ENCODE measurements at places on chromosomes 1 and 21. TPM values are rescaled to one million over a fixed set of nuclear protein-coding genes. Genes with fewer than 3 reads are reported as not detected.

Gene TRIM67
- polyA plus RNA-seq, result 1.9 TPM

Gene LCE1A
- not detected for polyA plus RNA-seq

Gene PALMD
- polyA plus RNA-seq, result 3.4 TPM

Gene EFNA4
- 1.6 TPM for polyA plus RNA-seq

Gene LAPTM5
- 35.0 TPM for polyA plus RNA-seq

Gene CIART
- 32.5 TPM for polyA plus RNA-seq

Gene MYOG
- not detected for polyA plus RNA-seq

Gene PROK1
- 1.1 TPM for polyA plus RNA-seq

Gene CTNNBIP1
- polyA plus RNA-seq, result 84.5 TPM

Gene TMEM82
- polyA plus RNA-seq, result not detected

Gene LRRC39
- polyA plus RNA-seq, result not detected

Gene SPRR2A
- polyA plus RNA-seq, result not detected

Gene CELA2A
- not detected for polyA plus RNA-seq

Gene DNAJC28
- polyA plus RNA-seq, result 0.85 TPM

Gene SPRR3
- polyA plus RNA-seq, result not detected

Gene SLC44A3
- 3.9 TPM for polyA plus RNA-seq

Gene TENT5C
- 0.20 TPM for polyA plus RNA-seq

Gene LMX1A
- not detected for polyA plus RNA-seq

Gene DNALI1
- polyA plus RNA-seq, result 57.5 TPM

Gene PTGFR
- not detected for polyA plus RNA-seq

Gene FAM20B
- polyA plus RNA-seq, result 21.2 TPM

Gene TNFRSF9
- polyA plus RNA-seq, result not detected

Gene TFF3
- polyA plus RNA-seq, result 59.5 TPM

Gene LRRC53
- polyA plus RNA-seq, result not detected

Gene PLA2G2D
- not detected for polyA plus RNA-seq

Gene SLC9C2
- not detected for polyA plus RNA-seq

Gene ADAMTS4
- polyA plus RNA-seq, result 17.3 TPM

Gene TFF2
- not detected for polyA plus RNA-seq

Gene NOS1AP
- polyA plus RNA-seq, result 4.9 TPM

Gene PDC
- not detected for polyA plus RNA-seq

Gene SPRR2E
- polyA plus RNA-seq, result not detected

Gene AGMAT
- 0.61 TPM for polyA plus RNA-seq

Gene FAM177B
- not detected for polyA plus RNA-seq

Gene MUTYH
- 31.8 TPM for polyA plus RNA-seq

Gene SPATC1L
- 44.7 TPM for polyA plus RNA-seq

Gene FNDC5
- polyA plus RNA-seq, result 20.8 TPM

Gene LCE1D
- not detected for polyA plus RNA-seq

Gene CDC7
- 6.3 TPM for polyA plus RNA-seq

Gene SLC2A1
- 127 TPM for polyA plus RNA-seq

Gene GRHL3
- polyA plus RNA-seq, result not detected

Gene PERM1
- polyA plus RNA-seq, result not detected

Gene WRAP73
- polyA plus RNA-seq, result 29.7 TPM
